H7 (cell line): ENCODE measurements at places on chromosomes 3 and 15.

DNA sequence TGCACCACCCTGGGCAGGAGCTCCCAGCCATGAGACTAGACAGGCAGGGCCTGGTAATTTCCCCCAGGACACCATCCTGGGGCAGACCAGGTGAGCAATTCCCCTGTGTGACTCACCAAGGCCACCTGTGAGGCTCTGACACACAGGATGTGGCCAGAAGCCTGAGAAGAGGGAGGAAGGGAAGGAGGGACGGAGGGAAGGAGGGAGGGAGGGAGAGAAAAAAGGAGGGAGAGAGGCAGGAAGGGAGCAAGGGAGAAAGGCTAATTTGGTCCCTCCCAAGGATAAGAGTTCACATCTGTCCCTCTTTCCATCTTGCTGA is 25.9 kb downstream of the WNT7A start:
- no peak for DNase-seq

DNA sequence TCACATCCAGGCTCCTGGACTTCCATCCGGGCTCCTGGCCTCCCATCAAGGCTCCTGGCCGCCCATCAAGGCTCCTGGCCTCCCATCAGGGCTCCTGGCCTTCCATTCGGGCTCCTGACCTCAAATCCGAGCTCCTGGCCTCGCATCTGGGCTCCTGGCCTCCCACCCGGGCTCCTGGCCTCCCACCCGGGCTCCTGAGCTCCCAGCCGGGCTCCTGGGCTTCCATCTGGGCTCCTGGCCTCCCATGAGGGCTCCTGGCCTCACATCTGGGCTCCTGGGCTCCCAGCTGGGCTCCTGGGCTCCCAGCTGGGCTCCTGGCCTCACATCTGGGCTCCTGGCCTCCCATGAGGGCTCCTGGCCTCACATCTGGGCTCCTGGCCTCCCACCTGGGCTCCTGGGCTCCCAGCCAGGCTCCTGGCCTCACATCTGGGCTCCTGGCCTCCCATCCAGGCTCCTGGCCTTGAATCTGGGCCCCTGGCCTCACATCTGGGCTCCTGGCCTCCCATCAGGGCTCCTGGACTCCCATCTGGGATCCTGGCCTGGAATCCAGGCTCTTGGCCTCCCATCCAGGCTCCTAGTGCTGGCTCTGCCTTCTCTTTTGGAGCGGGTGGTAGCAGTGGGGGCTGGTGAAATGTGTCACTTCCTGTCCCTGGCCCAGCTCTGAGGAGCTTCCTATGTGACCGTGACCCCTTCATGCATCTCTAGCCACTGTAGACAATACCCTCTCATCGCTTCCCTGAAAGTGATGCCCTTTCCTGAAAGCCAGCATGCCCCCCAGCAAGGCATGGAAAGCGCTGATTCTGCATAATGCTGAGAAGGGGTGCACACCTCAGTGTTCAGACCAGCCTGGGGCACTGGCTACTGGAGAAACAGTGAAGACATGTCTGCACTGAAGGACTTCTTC is 62.7 kb upstream of the BLM start:
- no peak for DNase-seq

GRCh38 chr3:157590273-157590672 is 87.1 kb upstream of the VEPH1 start:
- DNase-seq: no peak

DNA sequence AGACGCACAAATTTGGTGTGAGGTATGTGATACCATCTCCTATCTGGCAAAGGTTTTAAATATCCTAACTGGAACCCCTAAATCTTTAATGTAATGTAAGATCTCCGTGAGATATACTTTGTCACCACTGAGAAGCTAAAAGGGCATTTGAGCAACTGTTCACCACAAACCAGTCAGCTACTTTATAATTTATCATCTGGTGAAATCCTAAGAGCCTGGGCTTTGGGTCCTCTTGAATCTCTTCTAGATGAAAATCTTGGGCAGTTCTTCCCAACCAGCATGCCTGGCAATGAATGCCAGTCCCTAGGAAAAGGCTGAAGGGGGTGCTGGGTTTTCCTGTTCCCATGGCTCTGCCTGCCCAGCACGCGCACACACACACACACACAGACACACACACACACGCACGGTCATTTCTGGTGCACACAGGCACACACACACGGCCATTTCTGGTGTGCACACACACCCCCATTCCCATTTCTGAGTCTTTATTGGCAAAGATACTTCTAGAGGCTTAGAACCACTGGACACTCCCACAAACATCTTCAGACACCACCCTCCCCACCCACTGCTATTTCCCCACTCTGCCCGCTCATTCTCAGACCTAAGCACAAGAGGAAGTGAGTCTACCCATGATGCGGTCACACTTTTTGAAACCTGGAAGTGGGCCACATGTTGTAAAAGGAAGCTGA is 72.6 kb downstream of the MYO1E start:
- DNase-seq: no peak

- no peak for DNase-seq
Observed at GRCh38 chr3:7190095-7190494, 329.2 kb downstream of the GRM7 start.

GRCh38 chr15:48458876-48459275 is 127.6 kb downstream of the DUT start:
- no peak for DNase-seq

DNA sequence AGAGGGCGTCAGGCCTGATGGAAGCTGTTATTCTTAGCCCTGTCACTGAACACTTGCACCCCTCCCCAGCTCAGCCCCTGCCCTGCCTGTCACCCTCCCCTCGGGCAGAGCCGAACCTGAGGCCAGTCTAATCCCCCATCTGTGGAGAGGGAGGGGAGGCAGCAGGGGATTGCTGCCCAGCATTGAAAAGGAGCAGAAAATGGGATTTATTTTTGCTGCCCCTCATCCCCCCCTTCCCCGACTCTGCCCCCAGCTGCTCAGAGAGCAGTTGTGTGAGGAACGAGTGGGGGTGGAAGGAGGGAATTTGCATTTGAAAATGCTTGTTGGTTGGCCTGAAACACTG is 71.6 kb downstream of the EPHB3 start:
- DNase-seq: peak; percentile 66

DNA sequence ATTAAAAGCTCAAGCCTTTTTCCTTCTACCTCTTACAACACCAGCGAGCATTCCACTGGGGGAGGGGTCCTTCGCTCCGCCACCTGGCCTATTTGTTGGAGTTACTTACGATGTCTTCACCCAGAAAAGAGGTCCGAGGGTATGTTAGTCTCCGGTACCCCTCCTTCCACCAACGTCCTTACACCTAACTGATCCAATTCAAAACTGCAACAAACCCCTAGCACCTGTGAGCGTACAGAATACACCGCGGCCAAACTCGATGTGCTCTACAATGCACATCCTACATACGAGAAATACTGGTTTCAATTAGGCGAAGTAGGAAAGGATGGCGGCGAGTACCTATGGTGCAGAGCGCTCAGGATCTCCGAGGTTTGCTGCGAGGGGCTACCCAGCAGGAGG is 944 bp downstream of the SLITRK3 start:
- peak; percentile 28 for DNase-seq

DNA sequence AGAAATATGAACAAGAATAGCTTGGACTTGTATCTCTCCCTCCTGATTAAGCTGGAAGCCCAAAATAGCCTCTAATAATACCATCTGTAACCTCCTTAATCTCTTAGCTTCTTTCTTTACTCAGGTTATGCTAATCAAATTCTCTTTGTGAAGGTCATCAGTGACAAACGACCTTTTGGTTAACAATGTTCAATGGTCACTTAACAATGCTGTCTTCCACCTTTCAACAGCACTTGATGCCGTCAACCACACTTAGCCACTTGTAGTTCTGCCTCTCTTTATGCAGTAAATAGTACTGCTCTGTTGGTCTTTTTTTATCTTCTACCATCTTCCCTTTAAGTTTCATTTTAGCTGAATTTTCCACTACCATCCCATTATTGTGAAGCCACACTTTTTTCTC is 476.6 kb upstream of the TGFBR2 start:
- DNase-seq: no peak

GRCh38 chr3:14831916-14832450 is 13.2 kb downstream of the FGD5 start:
- no peak for DNase-seq

DNA sequence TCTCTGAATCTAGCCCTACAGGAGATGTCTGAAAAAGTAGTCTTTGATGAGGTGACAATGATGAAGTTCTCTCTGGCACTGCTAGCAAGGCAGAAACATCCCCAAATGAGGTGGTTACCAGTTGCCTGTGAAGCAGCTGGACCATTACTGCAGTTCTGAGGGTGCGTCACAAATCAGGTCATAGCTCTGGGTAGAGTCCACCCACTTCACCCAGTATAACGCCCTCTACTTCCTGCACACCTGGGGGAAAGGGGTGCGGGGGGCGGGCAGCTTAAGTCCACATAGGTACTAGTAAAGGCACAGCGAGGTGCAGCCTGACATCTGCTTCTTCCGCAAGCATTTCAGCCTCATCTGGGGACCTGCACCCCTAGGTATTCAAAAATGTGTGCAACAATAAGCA is 13.4 kb upstream of the SATB1 start:
- DNase-seq: no peak

GRCh38 chr3:63654211-63654610 is 1.7 kb downstream of the SNTN start:
- no peak for DNase-seq

GRCh38 chr3:51581524-51581923 is 43.0 kb downstream of the RAD54L2 start:
- DNase-seq: no peak

DNA sequence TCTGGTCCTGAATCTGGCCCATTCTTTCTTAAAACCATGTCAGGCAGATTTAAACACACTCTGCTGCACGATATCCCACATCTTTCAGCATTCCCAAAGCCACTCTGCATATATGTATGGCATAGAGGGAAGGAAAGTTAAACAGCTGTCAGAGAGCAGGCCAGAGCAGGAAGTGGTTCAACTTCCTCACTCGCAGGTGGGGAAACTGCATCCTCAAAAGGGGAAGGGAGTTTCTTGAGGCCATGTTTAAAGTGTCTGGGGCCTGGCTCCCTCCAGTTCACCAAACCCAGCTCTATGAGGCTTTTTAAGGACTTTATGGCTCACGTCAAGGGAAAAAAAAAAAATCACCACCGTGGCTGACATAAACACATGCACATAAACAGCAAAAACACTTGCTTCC is 123.1 kb downstream of the OPA1 start:
- DNase-seq: no peak

- no peak for DNase-seq
Observed at GRCh38 chr15:100353449-100353848, 11.7 kb upstream of the ADAMTS17 start.

GRCh38 chr15:34437687-34438086 is at the start of gene GOLGA8A:
GOLGA8A (minus strand) TSS chr15:34437808; CDS start chr15:34389691, 48,117 bp downstream.
- peak; percentile 80 for DNase-seq

GRCh38 chr3:150345021-150345538 is 63.0 kb upstream of the TSC22D2 start:
- DNase-seq: no peak

DNA sequence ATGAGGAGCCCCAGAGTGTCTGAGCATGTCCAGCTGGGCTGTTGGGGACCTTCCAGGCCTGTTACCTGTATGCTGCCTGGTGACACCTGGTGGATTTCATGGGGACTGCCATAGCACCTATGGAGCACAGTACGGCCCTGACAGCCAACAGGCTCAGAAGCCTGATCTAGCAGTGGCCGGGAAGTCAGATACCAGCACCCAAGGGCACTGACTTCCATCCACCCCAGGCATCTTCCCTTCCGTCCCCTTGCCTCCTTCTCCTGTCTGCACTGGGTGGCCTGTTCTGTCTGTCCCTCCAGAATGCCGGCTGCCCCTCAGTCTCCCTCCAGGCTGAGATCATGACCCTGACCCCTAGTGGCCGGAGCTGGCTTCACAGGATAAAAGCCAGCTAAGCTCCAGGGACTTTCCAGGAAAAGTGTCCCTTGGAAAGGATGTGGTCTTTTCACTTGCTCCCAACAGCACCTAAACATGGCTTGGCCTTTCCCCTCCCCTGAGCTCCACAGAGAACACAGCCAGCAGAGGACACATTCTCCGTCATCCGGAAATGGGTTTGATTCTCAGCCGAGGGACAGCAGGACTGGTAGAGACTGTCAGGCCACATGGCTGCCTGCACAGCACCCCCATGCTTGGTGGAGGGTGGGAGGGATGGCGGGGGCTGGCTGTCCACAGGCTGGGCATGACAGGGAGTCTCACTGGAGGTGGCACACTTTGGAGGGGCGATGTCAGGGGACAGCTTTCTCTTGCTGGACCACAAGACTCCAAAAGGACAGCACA is 9.5 kb downstream of the RPS17 start:
- DNase-seq: peak; percentile 36

- no peak for DNase-seq
Observed at GRCh38 chr3:129263161-129263910, 13.9 kb downstream of the COPG1 start.
